ENCODE measurements at places on chromosomes 3 and 15. TPM values are rescaled to one million over a fixed set of nuclear protein-coding genes. Genes with fewer than 3 reads are reported as not detected.

Gene ARHGEF26
- 21.3 TPM for polyA plus RNA-seq

Gene WNT7A
- polyA plus RNA-seq: 0.08 TPM

Gene DNAJC19
- 47.2 TPM for polyA plus RNA-seq

- DNase-seq: no peak
These were observed 22.1 kb upstream of the MGLL start for GRCh38 chr3:127844326-127844942.

GRCh38 chr15:58748852-58749531 lies 515 bp downstream of the ADAM10 start:
- no peak for DNase-seq

- no peak for DNase-seq
These were observed 9.4 kb downstream of the ATP11B start for GRCh38 chr3:182802413-182803390.

DNA sequence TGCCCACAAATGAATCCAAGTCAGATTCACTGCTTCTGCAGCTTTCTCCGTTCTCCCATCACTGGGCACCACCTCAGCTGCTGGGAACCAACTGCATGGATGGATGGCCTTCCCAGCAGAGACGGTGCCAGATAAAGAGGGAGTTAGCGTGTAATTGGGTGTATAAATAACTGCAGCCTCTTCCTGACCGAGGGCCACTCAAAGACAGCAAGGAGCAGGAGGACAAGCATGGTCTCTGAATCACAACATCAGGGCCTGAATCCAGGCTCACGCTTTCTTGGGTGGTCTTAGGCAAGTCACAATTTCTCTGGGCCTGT lies 31.7 kb downstream of the TSPAN3 start:
- DNase-seq: no peak

DNA sequence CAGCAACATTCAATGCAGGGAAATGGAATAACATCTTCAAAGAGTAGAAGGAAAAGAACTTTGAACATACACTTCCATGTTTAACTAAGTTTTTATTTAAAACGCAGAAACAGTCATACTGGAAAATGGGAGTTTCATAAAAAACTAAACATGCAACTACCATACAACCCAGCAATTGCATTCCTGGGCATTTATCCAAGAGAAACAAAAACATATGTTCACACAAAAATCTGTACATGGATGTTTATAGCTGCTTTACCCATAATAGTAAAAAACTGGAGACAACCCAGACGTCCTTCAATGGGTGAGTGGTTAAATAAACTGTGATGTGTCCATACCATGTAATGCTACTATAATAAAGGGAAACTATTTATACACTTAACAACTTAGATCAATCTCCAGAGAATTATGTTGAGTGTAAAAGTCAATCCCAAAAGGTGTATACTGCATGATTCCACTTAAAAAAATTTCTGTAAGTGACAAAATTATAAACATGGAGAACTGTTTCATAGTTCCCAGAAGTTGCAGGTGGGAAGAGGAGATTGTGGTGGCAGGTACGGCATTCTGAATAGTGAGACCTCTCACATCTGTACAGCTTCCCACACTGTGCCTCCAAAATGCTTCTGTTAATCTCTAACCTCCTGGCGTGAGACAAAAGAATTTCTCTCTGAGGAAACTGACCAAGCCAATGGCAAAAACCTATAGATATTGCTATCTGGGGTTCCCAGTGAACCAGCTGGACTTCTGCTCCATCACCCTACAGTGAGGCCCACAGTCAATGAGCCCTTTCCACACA lies 23.1 kb downstream of the ISG20 start:
- DNase-seq: no peak

- DNase-seq: no peak
These were observed 19.7 kb downstream of the ITGA11 start for GRCh38 chr15:68412218-68412617.

Measured in urinary bladder (tissue), 4 donors.